ENCODE measurements at places on chromosomes 7 and 10. TPM values are rescaled to one million over a fixed set of nuclear protein-coding genes. Genes with fewer than 3 reads are reported as not detected.

The PON1 gene
- not detected for total RNA-seq

The RARRES2 gene
- total RNA-seq: 153 TPM

- DNase-seq: no peak
These were observed 29.6 kb downstream of the AMZ1 start for GRCh38 chr7:2717293-2718261.

DNA sequence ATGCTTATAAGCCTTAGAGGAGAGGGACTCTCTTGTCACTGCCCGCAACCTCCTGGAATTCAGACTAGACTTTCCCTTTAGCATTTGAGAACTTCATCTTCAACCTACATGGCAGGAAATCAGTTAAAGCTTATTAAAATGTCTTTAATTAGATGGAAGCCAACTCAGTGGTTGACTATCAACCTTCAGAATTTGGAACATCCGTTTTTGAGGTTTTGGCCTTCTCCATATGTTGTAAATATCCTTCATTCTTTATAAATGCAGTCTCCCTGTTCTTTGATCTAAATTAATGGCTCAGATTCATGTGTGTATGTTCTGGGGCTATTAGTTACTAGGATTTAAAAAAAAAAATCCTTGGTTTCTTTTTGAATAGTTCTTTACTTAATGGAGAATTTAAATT is 85.0 kb downstream of the ANKRD61 start:
- DNase-seq: no peak

The SGPL1 gene
- 37.2 TPM for total RNA-seq

DNA sequence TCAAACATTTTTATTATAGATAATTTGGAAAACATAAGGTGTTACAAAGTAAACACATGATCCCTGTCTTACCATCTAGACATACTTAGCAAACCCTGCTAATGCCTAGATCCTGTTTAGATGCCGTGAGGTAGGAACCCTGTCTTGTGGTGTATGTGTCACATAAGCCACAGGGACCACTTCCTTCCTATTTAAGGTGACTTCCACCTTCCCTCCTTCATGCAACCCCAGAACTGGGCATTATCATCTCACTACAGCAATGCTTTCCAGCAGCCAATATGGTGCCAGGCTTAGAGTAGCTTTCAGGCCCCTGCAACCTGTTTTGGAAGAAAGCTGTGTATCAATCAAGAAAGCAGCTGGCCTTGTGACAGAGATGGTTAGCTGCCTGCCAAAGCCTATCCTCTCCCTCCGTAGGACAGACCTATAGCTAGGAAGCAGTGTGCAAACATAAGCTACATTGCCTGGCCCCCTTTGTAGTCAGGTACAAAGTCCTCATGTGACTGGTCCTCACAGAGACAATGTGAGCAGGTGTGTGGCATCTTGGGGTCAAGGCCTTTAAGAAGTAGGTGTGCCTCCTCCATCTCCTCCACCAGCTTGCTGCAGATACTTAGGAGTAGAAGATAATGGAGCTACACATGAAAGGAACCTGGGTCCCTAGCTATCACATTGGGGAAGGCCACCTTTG is 146.8 kb downstream of the SPAG6 start:
- DNase-seq: no peak

GRCh38 chr7:115127399-115128021 is 205.6 kb downstream of the MDFIC start:
- no peak for DNase-seq

GRCh38 chr7:40749877-40750276 is 615.1 kb downstream of the SUGCT start:
- DNase-seq: no peak

GRCh38 chr10:75079436-75080083 is 31.9 kb upstream of the SAMD8 start:
- DNase-seq: no peak

The RBP3 gene
- not detected for total RNA-seq

All from posterior vena cava (tissue), 2 donors.